Activated T-cell treated with anti-CD3 and anti-CD28 coated beads, Interleukin-2, amount 50 U/mL, for 72 hours (primary cell): ENCODE measurements at places on chromosomes 6 and 20.

DNA sequence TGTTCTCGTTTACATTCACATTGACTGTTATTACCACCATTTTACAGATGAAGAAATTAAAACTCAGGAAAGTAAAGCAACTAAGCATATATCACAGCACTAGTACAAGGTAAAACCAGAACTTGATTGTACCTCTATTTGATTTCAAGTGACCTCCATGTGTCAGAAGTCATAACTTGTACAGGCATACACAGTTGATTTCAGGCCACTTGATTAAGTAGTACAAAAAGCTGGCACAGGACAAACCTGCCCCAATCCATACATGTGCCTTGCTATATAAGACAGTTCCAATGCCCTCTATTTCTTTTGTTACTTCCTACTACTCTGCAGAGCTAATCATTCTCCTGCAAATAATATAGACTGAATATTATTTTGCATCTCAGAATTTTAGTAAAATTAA, 58.8 kb upstream of the VGLL2 start:
- DNase-seq = no peak

DNA sequence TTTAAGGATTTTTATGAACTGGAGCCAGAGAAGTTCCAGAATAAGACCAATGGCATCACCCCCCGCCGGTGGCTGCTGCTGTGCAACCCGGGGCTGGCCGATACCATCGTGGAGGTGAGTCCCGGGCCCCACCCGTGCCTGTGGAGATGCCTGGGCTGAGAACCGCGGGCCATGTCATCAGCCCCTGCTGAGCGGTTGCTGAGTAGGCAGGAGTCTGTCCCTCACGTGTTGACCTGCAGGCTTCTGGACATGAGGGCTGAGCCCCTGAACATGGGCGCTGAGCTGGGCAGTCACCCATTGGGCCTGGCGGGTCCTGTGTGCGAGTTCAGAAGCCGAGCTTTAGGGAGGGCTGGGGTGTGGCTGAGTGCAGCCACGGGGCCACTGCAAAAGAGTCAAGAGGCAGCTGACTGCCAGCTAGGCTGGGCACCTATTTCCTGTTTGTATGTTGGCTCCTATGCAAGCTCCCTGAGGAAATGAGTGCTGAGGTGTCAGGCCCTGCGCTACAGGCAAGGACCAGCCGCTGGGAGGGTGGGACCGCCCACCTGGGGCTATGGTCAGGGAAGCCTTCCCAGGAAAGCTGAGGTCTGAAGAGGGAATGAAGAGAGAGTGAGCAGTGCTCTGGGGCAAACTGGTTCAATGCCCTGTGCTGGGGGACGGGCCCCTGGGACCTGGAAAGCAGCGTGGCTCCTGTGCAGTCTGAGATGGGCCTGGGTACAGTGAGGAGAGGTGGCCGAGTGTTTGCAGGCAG, 34.3 kb downstream of the PYGB start:
- peak; percentile 0 for DNase-seq

GRCh38 chr6:45447005-45447404, 69.3 kb upstream of the SUPT3H start:
- DNase-seq = no peak

GRCh38 chr6:24692848-24693592, 25.9 kb downstream of the C6orf62 start:
- DNase-seq = no peak

DNA sequence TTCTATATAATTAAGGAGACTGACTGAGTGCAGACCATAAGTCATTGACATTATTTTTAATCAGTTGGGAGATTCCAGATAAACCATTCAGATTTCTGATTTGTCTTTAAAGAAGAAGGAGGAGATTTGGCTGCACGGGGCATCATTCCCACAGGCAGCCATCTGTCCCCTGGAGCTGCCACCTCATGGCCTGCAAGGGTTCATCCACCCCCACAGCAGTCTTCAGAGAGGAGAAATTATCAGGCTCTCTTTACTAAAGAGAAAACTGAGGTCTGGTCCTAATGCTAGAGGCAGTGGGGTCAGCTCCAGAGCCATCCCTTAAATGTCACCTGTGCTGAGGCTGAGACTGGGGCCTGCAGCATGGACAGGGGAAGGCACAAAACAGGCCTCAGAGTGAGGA, 501.3 kb upstream of the SULF2 start:
- no peak for DNase-seq

GRCh38 chr6:53333439-53334408, 15.0 kb downstream of the ELOVL5 start:
- no peak for DNase-seq

GRCh38 chr6:125792172-125792571, 1.4 kb downstream of the NCOA7 start:
- no peak for DNase-seq

DNA sequence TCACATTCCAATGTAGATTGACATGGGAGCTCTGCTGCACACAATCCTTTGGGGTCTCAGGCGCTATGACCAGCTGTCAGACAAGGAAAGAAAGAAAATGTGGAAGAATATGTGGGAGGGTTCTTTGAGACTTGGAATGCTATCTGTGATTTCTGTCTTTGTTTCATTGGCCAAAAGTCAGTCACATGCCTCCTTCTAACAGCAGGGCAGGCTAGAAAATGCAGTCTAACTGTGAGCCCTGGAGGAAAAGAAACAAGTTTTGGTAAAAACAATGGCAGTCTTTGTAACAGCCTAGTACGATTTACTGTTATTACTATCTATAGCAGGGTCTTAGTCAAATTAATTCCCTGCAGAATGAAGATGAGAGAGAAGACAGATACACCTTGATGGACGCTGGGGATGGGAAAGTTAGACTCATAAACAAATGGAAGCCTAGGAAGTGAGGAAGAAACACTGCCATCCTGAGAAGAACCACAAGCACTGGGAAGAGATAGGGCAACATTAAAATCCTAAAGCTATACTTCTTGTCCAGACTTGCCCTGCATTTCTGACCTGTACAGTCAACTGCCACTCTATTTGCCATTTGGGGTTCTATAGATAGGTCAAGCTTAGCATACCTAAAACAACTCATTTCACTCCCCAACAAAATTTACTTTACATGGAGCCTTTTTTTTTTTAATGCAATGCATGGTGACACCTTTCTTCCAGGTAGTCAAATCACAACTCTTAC, 833.0 kb downstream of the KIF16B start:
- no peak for DNase-seq

- DNase-seq = no peak
These were observed 50.7 kb upstream of the PRND start for GRCh38 chr20:4671015-4671414.

DNA sequence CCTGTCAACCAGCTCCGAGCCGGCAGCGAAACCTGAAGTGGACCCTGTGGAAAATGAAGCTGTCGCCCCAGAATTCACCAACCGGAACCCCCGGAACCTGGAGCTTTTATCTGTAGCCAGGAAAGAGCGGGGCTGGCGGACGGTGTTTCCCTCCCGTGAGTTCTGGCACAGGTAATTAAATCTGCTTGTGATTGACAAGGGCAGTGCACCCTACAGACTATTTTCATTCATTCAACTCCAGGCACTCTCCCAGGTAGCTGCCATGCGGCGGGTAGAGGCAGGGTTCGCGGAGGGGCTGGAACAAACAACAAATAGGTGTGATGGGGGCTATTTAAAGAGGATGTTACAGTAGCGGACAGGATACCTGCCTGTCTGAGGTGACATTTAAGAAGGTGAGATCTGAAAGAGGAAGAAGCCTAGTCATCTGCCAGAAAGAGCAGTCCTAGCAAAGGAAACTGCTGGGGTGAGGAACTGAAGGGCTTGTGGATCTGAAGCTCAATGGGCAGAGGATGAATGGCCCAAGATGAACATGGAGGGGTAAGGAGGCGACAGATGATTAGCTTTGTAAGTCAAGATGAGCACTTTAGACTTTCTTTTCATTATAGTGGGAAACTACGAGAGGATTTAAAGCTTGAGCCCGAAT, 810 bp downstream of the MRPL18 start:
- peak; percentile 17 for DNase-seq

DNA sequence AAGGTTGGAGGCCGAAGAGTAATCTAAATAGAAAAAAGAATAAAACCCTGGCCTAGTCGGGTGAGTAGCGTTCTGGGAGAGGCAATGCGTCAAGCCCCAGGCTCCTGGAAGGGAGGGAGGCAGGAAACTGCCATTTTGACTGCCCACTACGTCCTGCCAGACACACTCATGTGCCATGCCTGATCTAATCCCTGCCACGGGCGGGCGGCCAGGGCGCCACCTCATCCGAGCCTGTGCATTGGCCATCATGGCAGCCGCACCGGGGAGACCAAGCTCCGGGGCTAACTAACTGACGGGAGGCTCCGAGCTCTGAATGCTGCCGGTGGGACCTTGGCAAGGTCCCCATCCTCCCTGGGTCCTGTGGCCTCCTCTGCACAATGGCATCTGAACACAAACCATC, 68.8 kb downstream of the INSM1 start:
- no peak for DNase-seq
